ENCODE measurements at places on chromosomes 4 and X.

DNA sequence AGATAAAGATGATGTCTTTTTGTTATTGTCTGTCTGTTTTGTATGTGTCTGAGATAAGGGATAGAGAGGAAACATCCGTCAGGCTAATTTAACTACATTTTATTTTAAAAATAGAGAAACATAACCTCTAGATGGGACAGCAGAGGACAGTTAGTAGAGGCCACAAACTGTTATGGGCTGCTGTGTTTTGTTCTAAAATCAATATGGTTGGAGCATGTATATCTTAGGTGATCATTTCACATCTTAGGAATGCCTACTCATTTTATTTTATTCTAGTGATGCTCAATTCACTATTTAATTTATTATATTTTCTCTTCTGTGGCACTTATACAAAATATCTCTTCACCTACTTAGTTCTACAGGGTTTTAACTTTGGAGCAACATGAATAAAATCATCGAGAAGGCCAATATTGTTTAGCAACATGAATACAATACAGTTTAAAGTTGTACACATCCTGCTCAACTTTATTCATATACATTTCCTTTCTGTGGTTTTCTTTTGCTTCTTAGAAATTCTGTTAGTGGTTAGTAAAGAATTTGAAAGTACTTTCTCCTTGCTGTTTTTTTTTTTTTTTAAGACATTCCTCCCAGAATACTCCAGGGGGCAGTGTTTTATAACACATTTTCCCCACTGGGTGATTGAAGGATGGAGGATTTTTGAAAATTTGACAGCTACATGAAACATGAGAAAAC is 392.9 kb downstream of the UNC5C start:
- no peak for DNase-seq

DNA sequence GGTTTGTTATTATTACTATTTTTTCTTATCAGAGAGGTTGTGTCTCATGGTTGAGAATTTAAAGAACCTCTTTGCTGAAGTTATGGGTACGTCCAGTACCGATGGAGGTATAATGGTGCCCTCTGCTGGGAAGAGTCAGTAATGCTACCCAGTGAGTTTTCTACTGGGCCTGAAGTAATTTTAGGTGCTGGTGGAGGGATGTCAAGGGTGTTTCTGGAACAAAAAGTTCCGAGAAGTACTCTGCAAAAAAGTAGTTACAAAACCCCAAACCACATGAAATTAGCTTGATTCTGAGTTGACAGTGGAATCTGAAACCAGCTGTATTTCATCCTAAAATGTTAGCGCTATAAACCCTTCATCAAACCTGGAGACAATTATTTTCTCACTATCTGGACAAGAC is 102.5 kb upstream of the MID1 start:
- no peak for DNase-seq

DNA sequence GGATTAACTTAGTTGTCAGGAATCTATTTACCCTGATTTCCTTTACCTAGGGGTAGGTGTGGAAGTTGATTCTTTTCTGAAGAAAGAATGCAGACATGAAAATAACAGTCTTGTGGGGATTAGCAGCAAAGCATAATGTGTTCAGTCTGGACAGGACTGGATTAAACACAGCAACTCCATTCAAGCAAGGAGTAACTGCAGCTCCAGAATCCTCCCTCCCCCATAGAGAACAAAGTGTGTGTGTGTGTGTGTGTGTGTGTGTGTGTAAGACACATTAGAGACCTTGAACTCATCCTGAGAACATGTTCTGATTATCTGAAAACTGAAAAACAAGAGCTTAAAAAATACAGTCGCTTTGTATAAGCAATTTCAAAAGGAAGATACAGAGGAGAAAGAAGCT is 9.3 kb downstream of the C4orf54 start:
- no peak for DNase-seq

DNA sequence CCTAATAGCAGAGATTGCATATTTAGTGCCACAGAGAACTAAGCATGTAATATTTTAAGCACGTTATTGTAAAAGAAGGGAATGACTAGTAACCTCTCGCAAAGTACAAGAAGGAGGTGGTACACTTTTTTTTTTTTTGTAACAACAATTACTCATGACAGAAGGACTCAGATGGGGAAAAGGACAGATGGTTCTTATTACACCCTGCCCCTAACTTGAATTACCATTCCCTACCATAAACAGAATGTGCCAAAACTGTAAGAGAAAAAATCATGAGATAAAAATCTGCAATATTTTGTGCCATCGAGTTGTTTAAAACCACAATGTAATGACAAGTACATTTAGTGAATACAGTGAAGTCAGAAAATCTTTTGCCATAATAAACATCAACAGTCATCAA is 33.0 kb upstream of the RAPGEF2 start:
- no peak for DNase-seq

DNA sequence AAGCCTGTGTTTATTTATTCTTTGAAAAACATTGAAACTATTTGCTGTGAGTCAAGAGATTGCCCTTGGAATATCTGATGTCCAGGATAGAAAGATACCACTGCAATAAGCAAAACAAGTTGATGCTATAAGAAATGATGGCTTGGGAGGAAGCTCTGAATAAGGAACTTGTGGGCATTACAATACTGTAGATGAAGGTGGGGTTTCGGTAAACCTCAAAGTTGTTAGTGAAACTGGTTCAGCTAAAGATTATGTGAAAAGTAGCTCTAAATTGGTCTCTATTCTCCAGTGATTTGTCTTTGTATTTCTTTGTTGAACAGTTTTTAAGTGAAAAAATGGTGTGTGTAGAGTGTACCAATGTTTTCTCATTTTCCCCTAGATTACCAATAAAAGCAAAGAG is 128.7 kb downstream of the AKAP4 start:
- DNase-seq: no peak

- no peak for DNase-seq
Observed at GRCh38 chrX:151703487-151703886, 8.2 kb downstream of the PRRG3 start.

DNA sequence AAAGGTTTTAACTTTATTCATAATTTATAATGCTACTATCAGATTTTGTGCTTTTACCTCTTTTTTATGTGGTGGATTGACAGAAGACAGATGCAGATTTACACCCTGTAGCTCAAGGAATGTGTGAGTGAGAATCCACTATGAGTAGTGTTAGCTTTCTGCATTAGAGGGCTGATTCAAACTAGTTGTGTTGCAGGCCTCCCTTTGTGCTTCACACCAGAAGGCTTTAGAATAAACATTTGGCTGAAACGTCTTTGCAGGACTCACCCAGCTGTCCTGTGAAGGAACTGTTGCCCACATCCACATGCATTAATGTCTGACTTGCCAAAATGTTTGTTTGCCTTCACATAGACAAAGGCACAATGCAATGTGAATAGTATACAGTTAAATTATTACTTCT is 127.0 kb downstream of the PCDH7 start:
- no peak for DNase-seq

- DNase-seq: no peak
Observed at GRCh38 chr4:148124512-148124911, 317.7 kb downstream of the NR3C2 start.

DNA sequence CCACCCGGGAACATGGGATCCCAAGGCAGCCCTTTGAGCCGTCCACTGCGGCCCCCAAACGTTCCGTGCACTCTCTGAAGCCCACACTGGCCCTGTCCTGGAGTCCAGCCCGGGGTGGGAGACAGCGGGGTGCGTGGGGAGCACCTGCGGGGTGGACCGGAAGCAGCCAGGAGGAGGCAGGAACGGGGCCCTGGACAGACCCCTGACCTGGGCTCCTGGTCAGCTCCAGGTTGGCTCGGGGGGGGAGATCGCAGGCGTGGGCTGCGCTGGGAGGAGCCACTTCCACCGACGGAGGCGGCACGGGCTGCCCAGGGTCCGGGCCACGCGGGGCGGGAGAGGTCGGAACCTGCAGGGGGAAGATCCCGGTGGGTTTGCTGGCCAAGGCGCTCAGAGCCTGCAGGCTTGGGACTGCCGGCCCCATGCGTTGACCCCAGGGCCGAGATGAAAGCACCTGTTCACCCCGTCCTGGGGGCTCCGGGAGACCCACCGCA is 5.7 kb upstream of the PLCXD1 start:
- no peak for DNase-seq

DNA sequence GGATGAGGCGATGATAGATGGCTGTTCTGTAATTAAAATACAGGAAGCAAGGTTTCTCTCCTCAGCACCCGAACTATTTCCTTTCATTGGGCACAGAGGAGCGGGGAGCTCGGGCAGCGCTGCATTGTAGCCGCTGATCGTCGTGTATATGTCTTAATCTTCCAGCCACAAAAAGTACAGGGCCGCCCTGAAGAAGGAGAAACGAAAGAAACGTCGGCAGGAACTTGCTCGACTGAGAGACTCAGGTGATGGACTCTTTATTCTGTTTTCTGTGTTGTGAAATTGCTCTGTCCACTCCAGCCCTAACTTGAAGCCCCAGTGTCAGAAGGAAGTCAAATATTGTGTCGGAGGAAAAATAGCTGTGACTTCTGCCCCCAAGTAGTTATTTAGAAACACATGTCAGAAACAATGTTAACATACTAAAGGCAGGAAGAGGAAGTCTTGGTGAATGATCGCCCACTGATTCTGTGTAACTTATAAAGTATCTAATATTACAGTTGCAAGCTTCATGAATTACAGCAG is 546 bp downstream of the ZRSR2 start:
- no peak for DNase-seq

DNA sequence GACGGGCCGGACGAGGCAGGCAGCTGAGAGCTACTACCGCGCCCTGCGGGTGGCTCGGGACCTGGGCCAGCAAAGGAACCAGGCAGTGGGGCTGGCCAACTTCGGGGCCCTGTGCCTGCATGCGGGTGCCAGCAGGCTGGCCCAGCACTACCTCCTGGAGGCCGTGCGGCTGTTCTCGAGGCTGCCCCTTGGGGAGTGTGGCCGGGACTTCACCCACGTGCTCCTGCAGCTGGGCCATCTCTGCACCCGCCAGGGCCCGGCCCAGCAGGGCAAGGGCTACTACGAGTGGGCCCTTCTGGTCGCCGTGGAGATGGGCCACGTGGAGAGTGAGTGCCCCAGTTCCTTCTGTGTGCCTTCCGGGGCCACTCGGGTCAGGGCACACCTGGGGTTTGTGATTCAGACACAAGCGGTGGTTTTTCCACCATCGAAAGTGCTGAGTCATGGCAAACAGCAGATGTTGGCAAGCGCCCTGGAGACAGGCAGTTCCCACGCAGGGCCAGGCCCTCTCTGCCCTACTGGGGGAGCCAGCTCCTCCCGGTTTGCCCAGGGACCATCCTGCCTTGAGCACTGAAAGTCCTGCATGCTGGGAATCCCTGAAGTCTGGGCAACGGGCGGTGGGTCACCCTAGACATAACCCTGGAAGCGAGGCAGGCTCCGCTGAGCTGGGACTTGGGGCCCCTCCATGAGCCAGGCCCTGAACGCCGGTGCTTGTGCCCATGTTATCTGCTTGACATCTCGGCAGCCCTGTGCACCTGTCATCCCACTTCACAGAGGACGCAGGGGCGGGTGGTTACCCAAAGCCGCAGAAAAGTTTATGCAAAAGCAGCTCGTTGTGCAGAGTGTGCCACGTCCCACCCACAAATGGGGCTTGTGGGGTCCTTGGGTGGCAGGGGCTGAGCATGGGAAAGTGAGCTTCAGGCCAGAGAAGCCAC is 29.5 kb downstream of the SH3TC1 start:
- peak; percentile 60 for DNase-seq

- peak; percentile 21 for DNase-seq
Observed at GRCh38 chr4:185128272-185129119, 14.6 kb upstream of the SLC25A4 start.

GRCh38 chr4:1318488-1319213 is 28.4 kb upstream of the UVSSA start:
- DNase-seq: no peak

DNA sequence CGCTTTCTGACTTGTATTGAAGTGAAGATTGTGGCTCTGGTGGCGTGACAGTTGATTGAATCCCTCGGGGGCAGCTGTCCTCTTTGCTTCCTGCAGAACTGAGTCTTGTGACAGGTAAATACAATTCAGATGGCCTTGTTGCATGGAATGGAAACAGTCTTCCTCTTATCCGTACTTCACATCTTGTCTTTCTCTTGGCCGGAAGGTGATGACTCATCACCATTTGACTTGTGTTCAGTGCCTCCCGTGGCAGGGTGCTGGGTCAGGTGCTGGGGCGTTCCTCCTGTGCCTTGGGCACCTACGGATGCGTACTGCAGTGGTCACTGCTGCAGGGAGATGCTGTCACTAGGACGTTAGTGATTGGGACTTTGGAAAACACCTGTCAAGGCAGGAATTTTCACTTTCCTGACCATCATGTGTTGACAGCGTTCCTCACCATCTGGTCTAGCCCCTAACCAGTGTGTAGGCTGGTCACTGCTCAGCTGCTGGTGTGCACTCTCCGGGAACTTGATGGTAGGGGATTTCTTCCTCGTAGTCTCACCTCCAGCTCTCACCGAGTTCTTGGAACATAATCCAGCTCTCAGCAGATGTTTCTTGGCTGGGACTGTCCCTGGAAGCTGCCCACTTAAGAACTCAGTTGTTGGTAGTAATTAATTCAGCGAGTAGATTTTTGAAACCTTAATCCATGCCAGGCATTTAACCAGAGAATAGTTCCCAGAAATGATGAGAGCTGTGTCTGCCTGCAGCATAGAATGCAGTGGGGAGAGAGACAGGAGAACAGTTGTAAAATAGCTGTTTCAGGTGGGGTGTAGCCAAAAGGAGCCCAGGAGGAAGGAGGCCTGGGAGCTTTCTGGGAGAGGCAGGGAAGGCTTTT is 7.2 kb downstream of the TBC1D14 start:
- peak; percentile 64 for DNase-seq

DNA sequence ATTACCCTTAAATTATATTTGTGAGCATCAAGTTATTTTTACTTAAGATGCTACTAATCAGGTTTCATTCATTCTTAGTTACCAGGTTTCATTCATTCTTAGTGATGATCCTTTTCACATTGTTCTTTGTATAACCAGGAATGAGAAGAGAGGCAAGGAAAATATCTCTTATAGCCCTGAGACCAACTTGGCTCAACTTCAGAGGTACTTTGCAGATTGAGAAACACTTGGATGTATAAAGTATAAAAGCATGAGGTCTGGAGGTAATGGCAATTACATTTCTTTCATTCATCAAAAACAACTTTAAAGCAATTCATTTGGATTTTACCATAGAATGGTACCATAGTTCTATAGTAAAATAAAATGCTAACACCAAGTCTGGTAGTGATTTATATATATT is 231.0 kb downstream of the PRDM5 start:
- DNase-seq: no peak

- DNase-seq: no peak
Observed at GRCh38 chr4:47238667-47239066, 207.3 kb downstream of the GABRB1 start.

- DNase-seq: no peak
Observed at GRCh38 chr4:12146339-12146738, 717.6 kb upstream of the HS3ST1 start.

Measured in activated effector memory CD4-positive, alpha-beta T cell treated with Interleukin-2 at 50 U/mL for 16 hours (primary cell).